Right ventricle myocardium inferior (tissue), 1 donor: ENCODE measurements at places on chromosomes 6 and 20. TPM values are rescaled to one million over a fixed set of nuclear protein-coding genes. Genes with fewer than 3 reads are reported as not detected.

The GATA5 gene
- 1.7 TPM for total RNA-seq

DNA sequence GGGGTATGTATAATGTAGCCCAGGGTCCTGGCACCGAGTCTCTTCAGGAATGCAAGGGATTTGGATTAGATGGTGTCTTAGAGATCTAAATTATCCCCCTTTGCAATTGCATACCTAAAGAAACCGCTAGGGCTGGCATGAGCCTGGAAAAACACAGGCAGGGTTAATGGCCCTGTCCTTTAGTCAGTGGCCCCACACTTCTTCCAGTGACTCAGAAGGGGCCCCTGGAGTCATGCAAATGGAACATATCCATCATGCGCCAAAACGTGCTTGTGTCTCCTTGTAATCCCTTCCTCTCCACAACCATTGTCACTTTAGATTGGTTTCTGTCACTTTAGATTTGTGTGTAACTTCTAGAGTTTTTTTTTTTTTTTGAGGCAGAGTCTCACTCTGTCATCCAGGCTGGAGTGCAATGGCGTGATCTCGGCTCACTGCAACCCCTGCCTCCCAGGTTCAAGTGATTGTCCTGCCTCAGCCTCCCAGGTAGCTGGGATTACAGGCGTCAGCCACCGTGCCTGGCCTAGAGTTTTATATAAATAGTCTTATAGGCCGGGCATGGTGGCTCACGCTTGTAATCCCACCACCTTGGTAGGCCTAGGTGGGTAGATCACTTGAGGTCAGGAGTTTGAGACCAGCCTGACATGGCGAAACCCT lies 8.7 kb upstream of the MYBL2 start:
- DNase-seq = no peak

DNA sequence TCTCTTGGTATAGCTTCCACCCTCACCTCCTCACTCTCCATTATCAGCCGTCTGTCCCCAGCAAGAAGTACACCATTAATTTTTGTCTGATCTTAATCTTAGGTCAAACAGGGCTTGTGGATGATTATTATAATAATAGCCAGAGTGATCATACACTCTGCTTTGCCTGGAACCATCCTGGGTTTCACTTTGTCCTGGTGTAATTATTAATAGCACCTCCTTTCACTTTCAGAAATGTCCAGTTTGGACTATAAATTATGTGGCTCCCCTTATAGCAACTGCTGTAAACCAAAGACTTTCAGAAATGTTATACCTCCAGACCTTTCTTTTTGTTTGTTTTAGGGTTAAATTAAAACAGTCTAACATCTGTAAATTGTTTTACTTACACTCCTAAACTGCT lies 951 bp upstream of the TRIM31 start:
- DNase-seq = no peak

DNA sequence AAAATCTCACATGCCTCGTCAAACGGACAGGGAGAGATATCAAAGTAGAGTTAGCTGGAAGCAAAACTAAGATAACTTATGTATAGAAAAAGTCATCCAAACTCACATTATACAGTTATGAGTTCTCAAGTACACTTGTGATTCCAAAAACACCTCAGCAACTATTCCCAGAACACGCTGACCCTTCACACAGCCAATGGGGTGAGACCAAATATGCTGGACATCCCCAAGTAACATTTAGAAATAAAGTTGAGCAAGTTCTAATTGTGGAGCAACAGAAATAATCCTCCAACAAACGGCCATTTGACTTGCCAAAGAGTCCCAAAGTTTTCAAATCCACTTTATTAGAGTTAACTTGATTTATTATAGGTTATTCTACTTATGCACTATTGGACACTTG lies 52.4 kb downstream of the LY86 start:
- no peak for DNase-seq

DNA sequence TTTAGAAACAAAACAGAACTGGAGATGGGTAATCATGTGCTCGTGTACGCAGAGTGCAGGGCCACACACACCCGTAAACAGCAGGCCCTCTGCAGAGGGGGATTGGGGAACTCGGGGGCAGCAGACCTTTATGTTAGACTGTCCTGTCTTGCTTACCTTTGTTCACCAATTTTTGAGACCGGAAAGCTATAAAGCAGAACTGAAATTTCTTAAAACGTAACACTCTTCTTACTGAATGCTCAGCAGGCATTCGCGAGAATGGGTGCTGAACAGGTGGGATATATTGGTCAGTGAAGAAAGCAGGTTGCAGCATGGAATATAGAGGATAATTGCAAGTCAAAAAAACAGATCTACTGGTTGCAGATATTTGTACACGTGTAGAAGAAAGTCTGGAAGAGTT lies 211.1 kb downstream of the BMP7 start:
- DNase-seq = no peak

DNA sequence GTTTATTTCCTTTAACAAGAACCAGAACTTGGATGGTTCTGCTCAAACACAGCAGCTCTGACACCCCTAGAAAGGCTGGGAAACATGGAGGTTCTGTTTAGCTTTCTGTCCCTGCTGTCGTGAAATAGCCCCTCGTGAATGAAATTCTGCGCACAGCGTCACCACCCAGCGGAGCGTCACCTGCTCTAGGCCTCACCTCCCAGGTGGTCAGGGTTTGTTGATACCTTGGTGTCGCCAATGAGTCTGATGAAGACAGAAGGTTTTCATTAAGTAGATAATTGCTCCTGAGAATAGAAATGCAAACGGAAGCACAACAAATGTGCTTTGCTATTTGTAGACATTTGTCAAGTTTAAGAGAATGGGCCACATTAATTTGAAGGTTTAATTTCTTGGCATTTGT lies 135.1 kb downstream of the EDN3 start:
- no peak for DNase-seq

- DNase-seq = no peak
Observed at GRCh38 chr20:50982363-50982762, 23.7 kb downstream of the MOCS3 start.
